ENCODE measurements at places on chromosomes 12 and 14. TPM values are rescaled to one million over a fixed set of nuclear protein-coding genes. Genes with fewer than 3 reads are reported as not detected.

DNA sequence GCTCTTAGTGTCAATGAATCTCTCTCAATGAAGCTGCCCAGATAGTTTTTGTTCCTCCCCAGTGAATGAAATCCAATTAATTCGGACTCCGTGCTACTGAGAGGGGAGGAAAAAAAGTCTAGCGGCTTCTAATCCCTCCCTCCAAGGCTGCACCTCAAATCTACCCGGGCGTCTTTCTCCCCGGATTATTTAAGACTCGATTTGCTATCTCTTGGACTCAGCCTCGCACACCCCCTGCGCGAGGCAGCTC is 134 bp downstream of the DUSP6 start:
- H3K4me1 ChIP-seq, result peaks cover 12% of the 10 kb centered on the region
- peaks cover 33% of the 10 kb centered on the region for H3K36me3 ChIP-seq
- peak overlapping the region; percentile 95 for H3K27ac ChIP-seq
- H3K4me3 ChIP-seq, result peak overlapping the region; percentile 98
- H3K27me3 ChIP-seq, result no peaks in the 10 kb centered on the region

DNA sequence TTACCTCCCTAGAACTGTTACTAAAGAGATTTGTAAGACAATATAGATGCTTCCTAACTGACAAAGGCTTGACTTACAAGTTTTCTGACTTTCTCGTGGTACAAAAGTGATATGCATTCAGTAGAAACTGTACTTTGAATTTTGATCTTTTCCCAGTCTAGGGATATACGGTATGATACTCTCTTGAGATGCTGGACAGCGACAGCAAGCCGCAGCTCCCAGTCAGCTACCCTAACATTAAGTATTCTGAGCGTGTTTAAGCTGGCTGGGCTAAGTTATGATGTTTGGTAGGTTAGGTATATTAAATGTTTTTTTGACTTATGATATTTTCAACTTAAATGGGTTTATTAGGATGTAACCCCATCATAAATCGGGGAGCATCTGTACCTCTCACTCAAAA is 55.2 kb upstream of the CDKL1 start:
- H3K27me3 ChIP-seq, result no peaks in the 10 kb centered on the region
- H3K36me3 ChIP-seq, result peaks cover 83% of the 10 kb centered on the region
- H3K4me1 ChIP-seq, result no peaks in the 10 kb centered on the region
- no peak overlapping the region for H3K4me3 ChIP-seq
- H3K27ac ChIP-seq, result no peak overlapping the region

- H3K4me1 ChIP-seq, result no peaks in the 10 kb centered on the region
- no peaks in the 10 kb centered on the region for H3K36me3 ChIP-seq
- no peak for DNase-seq
- no peak overlapping the region for H3K4me3 ChIP-seq
- peaks cover 24% of the 10 kb centered on the region for H3K27me3 ChIP-seq
Measured at GRCh38 chr14:100979780-100980179, 76.3 kb upstream of the RTL1 start.

- no peaks in the 10 kb centered on the region for H3K27me3 ChIP-seq
- no peak for DNase-seq
- no peaks in the 10 kb centered on the region for H3K36me3 ChIP-seq
- no peaks in the 10 kb centered on the region for H3K4me1 ChIP-seq
- H3K27ac ChIP-seq, result no peak overlapping the region
- H3K4me3 ChIP-seq, result no peak overlapping the region
Measured at GRCh38 chr12:127025545-127025944, 1241.4 kb upstream of the TMEM132C start.

- no peak overlapping the region for H3K4me3 ChIP-seq
- H3K27me3 ChIP-seq, result no peaks in the 10 kb centered on the region
- DNase-seq, result peak; percentile 48
- no peaks in the 10 kb centered on the region for H3K4me1 ChIP-seq
Measured at GRCh38 chr12:42140901-42141300, 3.8 kb downstream of the GXYLT1 start.

Gene LPAR5
- total RNA-seq, result 0.59 TPM

DNA sequence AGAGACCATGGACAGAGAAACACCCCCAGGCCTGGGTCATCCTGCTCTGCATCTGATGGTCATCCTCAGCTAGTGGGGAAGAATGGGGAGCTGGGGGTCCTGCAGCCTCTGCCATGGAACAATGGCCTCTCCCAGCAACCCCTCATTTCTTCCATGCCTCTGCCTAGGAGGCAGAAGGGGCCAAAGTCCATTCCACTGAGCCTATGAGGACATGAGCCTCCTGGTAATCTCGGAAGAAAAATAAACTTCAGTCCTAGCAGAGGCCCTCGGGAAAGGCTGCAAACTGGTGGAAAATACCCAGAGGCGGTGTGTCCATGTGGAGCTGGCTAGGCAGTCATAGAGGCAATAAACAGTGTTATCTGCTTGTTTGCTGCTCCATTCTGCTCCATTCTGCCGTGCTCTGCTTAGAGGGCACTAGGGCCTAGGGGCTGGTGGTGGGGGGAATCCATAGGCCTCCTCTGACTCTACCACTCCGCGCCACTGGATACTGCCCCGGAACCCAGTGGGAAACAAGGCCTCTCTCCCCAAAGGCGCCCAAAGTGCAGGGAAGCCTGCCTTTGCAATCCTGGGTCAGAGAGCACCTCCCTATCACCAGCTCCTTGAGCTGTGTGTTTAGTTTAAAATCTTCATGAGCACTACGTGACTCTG is 4.5 kb downstream of the PGF start:
- no peaks in the 10 kb centered on the region for H3K36me3 ChIP-seq
- DNase-seq, result no peak
- peaks cover 17% of the 10 kb centered on the region for H3K27me3 ChIP-seq
- no peak overlapping the region for H3K27ac ChIP-seq
- no peak overlapping the region for H3K4me3 ChIP-seq
- peaks cover 11% of the 10 kb centered on the region for H3K4me1 ChIP-seq

GRCh38 chr14:104996032-104996431 is 10.4 kb downstream of the CLBA1 start:
- H3K36me3 ChIP-seq, result peaks cover 15% of the 10 kb centered on the region
- no peaks in the 10 kb centered on the region for H3K27me3 ChIP-seq

Gene KCNA1
- total RNA-seq, result not detected

DNA sequence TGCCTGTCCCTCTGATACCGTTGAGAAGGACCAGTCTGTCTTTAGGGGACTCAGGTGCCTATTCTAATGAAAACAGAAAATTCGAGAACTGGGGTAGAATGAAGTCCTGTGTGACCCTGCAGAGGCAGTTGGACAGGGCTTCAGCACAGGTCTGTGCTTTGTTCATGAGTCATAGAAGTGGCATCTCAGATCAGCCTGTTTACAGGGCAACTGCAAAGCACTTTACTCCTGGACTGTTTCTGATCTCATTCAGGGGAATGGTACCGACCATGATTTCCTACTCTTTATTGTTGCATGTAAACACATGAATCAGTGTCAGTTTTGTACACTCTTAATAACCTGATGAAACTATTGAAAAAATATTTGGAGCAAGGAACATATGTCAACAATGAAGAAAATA is 1517.0 kb downstream of the AACS start:
- H3K36me3 ChIP-seq, result no peaks in the 10 kb centered on the region
- no peaks in the 10 kb centered on the region for H3K27me3 ChIP-seq
- H3K4me1 ChIP-seq, result no peaks in the 10 kb centered on the region
- H3K27ac ChIP-seq, result no peak overlapping the region
- no peak for DNase-seq

GRCh38 chr14:61080591-61081010 is 99.6 kb downstream of the SLC38A6 start:
- H3K4me1 ChIP-seq, result no peaks in the 10 kb centered on the region
- no peaks in the 10 kb centered on the region for H3K27me3 ChIP-seq
- DNase-seq, result peak; percentile 57
- no peak overlapping the region for H3K4me3 ChIP-seq
- no peaks in the 10 kb centered on the region for H3K36me3 ChIP-seq

Gene IL31
- not detected for total RNA-seq

- no peaks in the 10 kb centered on the region for H3K27me3 ChIP-seq
- H3K4me1 ChIP-seq, result no peaks in the 10 kb centered on the region
- H3K36me3 ChIP-seq, result no peaks in the 10 kb centered on the region
- H3K4me3 ChIP-seq, result no peak overlapping the region
Measured at GRCh38 chr12:106736051-106736957, 38.2 kb upstream of the RIC8B start.

- no peak for DNase-seq
- peaks cover 9% of the 10 kb centered on the region for H3K4me1 ChIP-seq
- no peaks in the 10 kb centered on the region for H3K27me3 ChIP-seq
- peak overlapping the region; percentile 91 for H3K4me3 ChIP-seq
- no peaks in the 10 kb centered on the region for H3K36me3 ChIP-seq
Measured at GRCh38 chr12:99985129-99985570, 414 bp upstream of the ANKS1B start.

Gene ESRRB
- 1.0 TPM for total RNA-seq

Gene PLBD1
- total RNA-seq, result 17.7 TPM

GRCh38 chr12:120138366-120138765 is 21.8 kb upstream of the RAB35 start:
- no peaks in the 10 kb centered on the region for H3K4me1 ChIP-seq
- H3K36me3 ChIP-seq, result peaks cover 90% of the 10 kb centered on the region
- H3K27me3 ChIP-seq, result no peaks in the 10 kb centered on the region
- H3K4me3 ChIP-seq, result no peak overlapping the region

DNA sequence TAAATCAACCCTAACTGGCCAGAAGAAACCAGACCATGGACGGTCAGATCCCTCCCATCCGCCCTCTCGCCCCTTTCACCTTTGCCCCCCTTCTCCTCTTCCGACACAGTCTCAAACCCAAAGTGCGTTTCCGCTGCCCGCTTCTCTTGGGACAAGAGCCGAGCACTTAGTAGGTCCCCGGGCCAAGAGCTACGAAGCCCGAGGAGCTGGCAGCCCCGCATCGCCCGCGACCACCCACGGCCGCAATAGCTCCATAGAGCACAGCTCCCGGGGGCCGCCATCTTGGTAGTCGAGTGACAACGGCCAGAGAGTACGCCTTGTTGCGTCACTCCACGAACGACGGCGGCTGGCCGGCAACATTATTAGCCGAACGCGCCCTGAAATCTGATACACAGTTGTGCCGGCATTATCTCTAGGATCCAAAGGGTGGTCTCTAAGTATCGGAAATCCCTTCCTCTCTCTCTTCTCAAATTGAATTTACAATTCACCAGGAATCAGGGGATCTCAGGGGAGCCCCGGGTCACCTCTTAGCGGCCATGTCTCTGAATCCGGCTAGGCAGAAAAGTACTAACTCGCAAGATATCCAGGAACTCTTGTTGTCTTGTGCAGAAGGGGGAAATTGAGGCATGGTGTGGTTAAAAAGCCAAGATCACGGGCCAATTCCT is at the start of gene COQ5:
COQ5 (minus strand) TSS at position 298 of the 665 bp plus-strand sequence; CDS start at position 281, 17 bp downstream.
- H3K36me3 ChIP-seq, result peaks cover 5% of the 10 kb centered on the region
- H3K27me3 ChIP-seq, result no peaks in the 10 kb centered on the region
- peaks cover 8% of the 10 kb centered on the region for H3K4me1 ChIP-seq
- peak within 1 kb of the TSS; percentile 97 for H3K4me3 ChIP-seq
- peak within 1 kb of the TSS; percentile 89 for H3K27ac ChIP-seq

Gene GLS2
- total RNA-seq, result 2.2 TPM

Gene FBRSL1
- total RNA-seq, result 71.8 TPM

Gene CSRP2
- total RNA-seq, result 121 TPM

GRCh38 chr12:113007166-113007565 is 28.8 kb downstream of the OAS2 start:
- H3K4me1 ChIP-seq, result no peaks in the 10 kb centered on the region
- no peak overlapping the region for H3K4me3 ChIP-seq
- peak; percentile 38 for DNase-seq
- no peak overlapping the region for H3K27ac ChIP-seq

- peaks cover 76% of the 10 kb centered on the region for H3K27me3 ChIP-seq
- no peak overlapping the region for H3K27ac ChIP-seq
- H3K4me1 ChIP-seq, result peaks cover 19% of the 10 kb centered on the region
- H3K36me3 ChIP-seq, result peaks cover 6% of the 10 kb centered on the region
- peak overlapping the region; percentile 95 for H3K4me3 ChIP-seq
Measured at GRCh38 chr12:114683709-114684097, 272 bp downstream of the TBX3 start.

- H3K4me3 ChIP-seq, result no peak overlapping the region
- H3K27ac ChIP-seq, result no peak overlapping the region
- H3K4me1 ChIP-seq, result no peaks in the 10 kb centered on the region
- no peak for DNase-seq
Measured at GRCh38 chr14:28264306-28264705, 502.3 kb upstream of the FOXG1 start.

Gene ANG
- total RNA-seq, result 20.1 TPM
